ENCODE measurements at places on chromosomes 6 and 20.

DNA sequence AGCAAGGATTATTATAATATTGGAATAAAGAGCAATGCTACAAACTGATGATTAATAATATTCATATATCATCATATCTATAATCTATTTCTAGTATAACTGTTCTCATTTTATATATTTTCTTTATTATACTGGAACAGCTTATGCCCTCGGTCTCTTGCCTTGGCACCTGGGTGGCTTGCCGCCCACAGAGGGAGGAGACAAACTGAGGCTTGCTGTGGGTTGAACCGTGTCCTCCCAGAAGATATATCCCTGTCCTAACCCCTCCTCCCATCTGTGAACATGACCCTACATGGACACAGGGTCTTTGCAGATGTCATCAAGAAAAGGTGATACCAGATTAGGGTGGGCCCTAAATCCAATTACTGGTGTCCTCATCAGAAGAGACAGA, 4.7 kb downstream of the RNASET2 start:
- DNase-seq: no peak

DNA sequence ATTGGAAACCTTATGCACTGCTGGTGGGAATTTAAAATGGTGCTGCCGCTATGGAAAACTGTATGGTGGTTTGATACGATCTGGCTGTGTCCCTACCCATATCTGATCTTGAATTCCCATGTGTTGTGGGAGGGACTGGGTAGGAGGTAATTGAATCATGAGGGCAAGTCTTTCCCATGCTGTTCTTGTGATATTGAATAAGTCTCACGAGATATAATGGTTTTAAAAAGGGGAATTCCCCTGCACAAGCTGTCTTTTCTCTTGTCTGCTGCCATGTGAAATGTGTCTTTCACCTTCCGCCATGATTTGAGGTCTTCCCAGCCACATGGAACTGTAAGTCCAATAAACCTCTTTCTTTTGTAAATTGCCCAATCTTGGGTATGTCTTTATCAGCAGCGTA, 4.9 kb downstream of the TAP2 start:
- no peak for DNase-seq

DNA sequence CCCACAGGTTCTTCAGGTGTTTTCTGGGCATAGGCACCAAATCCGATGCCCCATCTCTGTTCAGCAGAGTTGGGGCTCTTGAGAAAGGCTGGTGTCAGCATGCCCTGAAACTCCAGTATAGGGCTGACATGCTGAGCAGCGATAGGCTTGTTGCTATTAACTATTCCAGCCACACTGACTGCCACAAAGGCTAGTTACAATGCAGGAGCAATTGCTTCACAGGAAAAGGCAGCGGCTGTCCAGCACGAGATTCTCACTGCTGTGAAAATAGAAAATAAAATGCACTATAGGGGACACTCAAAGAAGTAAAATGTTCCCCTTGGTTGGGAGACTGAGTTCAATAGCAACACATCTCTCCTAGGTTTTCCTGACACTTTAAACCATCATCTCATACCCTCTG, 112.4 kb downstream of the BFSP1 start:
- DNase-seq: no peak

- DNase-seq: no peak
Measured at GRCh38 chr6:11835065-11835464, 56.5 kb upstream of the ADTRP start.

- no peak for DNase-seq
Measured at GRCh38 chr6:23145781-23146180, 576.4 kb downstream of the HDGFL1 start.

- DNase-seq: no peak
Measured at GRCh38 chr6:96849615-96850014, 12.3 kb upstream of the GPR63 start.

GRCh38 chr20:62129731-62130531, 7.7 kb downstream of the LSM14B start:
- DNase-seq: no peak

Data from central memory CD8-positive, alpha-beta T cell (primary cell).